ENCODE measurements at places on chromosomes 2 and 18.
A peak's percentile ranks its signal among the peaks of the same experiment; 100 is the strongest.

DNA sequence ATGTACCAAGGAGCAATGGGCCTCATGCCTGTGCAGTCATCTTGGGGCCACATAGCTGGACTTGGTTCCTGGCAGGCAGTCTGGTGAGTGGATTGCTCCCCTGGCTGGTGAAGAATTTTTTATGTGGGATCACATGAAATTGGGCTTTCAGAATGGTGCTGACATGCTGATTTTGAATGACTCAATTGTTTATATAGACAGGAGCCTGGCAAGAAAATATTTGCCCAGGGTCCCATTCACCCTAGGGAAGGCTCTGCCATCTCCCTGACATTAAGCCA, 266.9 kb downstream of the DYSF start:
- DNase-seq = no peak

- no peak for DNase-seq
These were observed 343.6 kb upstream of the SYT4 start for GRCh38 chr18:43620936-43621335.

- no peak for DNase-seq
These were observed 563 bp upstream of the GMCL1 start for GRCh38 chr2:69828938-69829255.

DNA sequence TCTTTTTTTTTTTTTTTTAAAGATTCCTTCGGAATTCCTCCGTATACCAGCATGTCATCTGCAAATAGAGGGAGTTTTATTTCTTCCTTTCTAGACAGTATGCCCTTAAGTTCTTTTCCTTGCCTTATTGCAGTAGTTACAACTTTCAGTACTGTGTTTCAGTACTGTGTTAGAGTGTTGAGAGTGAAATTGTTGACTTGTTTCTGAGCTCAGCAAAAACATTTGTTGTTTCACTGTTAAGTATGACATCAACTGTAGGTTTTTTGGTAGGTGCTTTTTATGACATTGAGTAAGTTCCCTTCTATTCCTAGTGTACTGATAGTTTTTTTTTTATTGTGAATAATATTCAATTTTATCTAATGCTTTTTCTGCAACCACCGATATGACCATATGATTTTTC, 43.9 kb downstream of the ACVR2A start:
- DNase-seq = no peak

- DNase-seq = no peak
These were observed 989.9 kb downstream of the DCDC2C start for GRCh38 chr2:4693266-4693665.

- DNase-seq = no peak
These were observed 53.9 kb downstream of the ANKRD44 start for GRCh38 chr2:197256547-197257170.

DNA sequence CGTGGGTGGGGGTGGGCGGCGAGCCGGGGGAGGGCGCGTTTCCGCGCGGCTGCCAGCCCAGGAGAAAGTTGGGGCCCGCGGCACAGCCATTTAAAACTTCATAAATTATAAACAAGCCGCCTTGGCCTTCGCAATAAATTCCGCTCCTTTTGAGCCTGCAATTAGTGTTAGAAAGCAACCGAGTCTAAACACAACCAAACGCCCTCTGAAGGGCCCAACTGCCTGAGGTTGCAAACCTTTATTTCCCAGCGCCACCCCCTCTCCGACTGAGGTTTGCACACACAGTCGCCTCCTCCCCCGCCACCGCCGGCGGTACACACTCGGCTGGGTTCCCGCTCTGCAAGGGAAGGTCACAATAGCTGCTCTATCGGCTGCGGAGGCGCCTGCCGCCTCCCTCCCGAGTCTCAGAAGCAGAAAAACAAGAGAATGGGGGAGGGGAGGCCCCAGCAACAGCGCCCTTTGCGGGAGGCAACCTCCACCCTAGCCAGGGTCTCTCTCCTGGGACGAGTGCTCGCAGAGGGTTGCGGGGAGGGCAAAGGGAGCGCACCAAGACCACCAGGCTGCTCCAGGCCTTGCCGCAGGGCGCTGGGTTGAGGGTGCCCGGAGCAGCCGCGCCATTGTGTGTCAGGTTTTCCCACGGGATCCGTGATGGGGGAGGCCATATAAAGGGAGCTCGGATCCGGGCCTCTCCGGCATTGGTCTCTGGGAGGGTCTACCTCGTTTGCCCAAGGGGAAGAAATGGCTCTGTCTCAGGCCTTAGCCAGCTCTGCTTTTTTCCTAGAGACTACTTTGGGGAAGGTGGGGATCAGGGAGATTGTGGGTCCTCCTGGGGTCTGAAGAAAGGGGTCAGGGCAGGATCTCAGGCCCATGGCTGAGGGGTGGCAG, 13.4 kb upstream of the HOXD1 start:
- DNase-seq = peak; percentile 66

DNA sequence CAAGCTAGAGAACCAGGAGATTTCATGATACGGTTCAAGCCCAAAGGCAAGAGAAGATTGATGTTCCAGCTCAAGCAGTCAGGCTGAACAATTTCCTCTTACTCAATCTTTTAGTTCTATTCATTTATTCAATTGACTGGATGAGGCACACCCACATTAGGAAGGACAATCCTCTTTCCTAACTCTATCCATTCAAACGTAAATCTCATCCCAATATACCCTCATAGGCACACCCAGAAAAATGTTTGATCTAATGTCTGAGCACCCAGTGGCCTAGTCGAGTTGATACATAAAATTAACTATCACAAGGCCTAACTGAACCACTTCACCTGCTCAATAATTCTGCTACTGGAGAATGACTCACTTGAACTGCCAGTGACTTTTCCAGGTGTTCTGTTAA, 180.7 kb downstream of the RAD51AP2 start:
- DNase-seq = no peak

- DNase-seq = no peak
These were observed 56.9 kb upstream of the WIPF1 start for GRCh38 chr2:174654419-174654941.

- DNase-seq = no peak
These were observed 26.6 kb downstream of the EML6 start for GRCh38 chr2:54750040-54750439.

Measured in activated CD8-positive, alpha-beta T cell treated with anti-CD3 and anti-CD28 coated beads for 36 hours (primary cell).